ENCODE measurements at places on chromosomes 1 and 21. TPM values are rescaled to one million over a fixed set of nuclear protein-coding genes. Genes with fewer than 3 reads are reported as not detected.

DNA sequence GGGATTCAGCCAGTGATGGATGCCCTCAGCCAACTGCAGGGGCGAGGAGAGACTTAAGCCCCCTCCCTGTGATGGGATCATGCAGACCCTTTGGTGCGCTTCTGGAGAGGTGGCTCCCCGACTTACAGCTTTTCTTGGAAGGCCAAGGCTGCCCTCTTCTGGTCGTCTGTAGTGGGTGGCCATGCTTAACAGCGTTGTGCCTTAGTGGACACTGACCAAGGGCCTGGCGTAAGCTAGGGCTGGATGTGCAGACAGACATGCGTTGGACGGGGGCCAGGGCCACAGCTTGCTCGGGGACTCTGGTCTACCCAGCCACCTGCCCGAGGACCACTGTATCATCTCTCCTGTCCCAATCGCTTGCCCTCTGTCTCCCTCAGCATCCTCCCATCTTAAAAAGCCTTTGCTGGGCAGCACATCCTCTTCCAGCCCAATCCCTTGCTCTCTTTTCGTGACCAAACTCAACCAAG, 5.5 kb downstream of the AZIN2 start:
- H3K36me3 ChIP-seq: no peaks in the 10 kb centered on the region
- no peak overlapping the region for H3K4me3 ChIP-seq
- DNase-seq: peak; percentile 53
- peaks cover 16% of the 10 kb centered on the region for H3K27me3 ChIP-seq
- H3K27ac ChIP-seq: no peak overlapping the region

- DNase-seq: no peak
- peaks cover 1% of the 10 kb centered on the region for H3K36me3 ChIP-seq
- H3K4me1 ChIP-seq: no peaks in the 10 kb centered on the region
- no peaks in the 10 kb centered on the region for H3K27me3 ChIP-seq
These were observed 152.8 kb downstream of the PPP1R12B start for GRCh38 chr1:202501281-202501680.

- H3K4me3 ChIP-seq: no peak overlapping the region
- no peak overlapping the region for H3K27ac ChIP-seq
- DNase-seq: no peak
- H3K27me3 ChIP-seq: no peaks in the 10 kb centered on the region
These were observed 9.9 kb downstream of the DMAP1 start for GRCh38 chr1:44223187-44223610.

DNA sequence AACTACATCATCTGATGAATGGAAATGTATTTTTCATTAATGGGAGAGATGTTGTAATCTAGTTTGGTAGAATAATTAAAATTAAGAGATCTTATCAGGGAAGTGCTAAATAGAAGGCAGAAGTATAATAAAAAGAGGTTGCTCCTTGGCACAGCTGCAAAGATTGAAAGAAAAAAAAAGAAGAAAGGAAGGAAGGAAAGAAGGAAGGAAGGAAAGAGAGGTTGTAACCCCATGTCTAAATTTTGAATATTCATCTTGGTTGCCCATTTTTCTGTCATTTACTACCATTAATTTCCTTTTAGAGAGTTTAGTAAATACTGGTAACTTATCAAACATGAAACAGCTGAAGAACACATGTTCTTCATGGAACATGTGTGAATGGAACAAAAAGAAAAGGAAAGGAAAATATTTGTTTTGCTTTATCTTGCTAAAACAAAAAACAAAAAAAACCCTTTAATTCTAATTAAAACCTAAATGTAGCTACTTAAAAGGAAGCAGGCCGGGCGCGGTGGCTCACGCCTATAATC, 10.5 kb upstream of the MDM4 start:
- DNase-seq: no peak
- peaks cover 35% of the 10 kb centered on the region for H3K4me1 ChIP-seq
- peaks cover 2% of the 10 kb centered on the region for H3K27me3 ChIP-seq
- H3K36me3 ChIP-seq: peaks cover 4% of the 10 kb centered on the region
- H3K4me3 ChIP-seq: peak overlapping the region; percentile 87

GRCh38 chr21:32949701-32950100, 76.0 kb upstream of the OLIG2 start:
- DNase-seq: no peak
- H3K36me3 ChIP-seq: no peaks in the 10 kb centered on the region
- H3K27me3 ChIP-seq: peaks cover 34% of the 10 kb centered on the region
- no peak overlapping the region for H3K27ac ChIP-seq
- no peak overlapping the region for H3K4me3 ChIP-seq

GRCh38 chr21:36839123-36839522, 127.3 kb downstream of the HLCS start:
- H3K36me3 ChIP-seq: no peaks in the 10 kb centered on the region
- no peaks in the 10 kb centered on the region for H3K4me1 ChIP-seq
- DNase-seq: no peak
- no peak overlapping the region for H3K4me3 ChIP-seq
- no peak overlapping the region for H3K27ac ChIP-seq

GRCh38 chr1:186828611-186829454, at the start of gene PLA2G4A:
Gene PLA2G4A, plus strand, starts transcription at chr1:186828949. Its CDS starts 25,406 bp downstream, at chr1:186854355.
- DNase-seq: peak; percentile 8
- peaks cover 9% of the 10 kb centered on the region for H3K4me1 ChIP-seq
- H3K27me3 ChIP-seq: peaks cover 23% of the 10 kb centered on the region
- no peaks in the 10 kb centered on the region for H3K36me3 ChIP-seq
- peak within 1 kb of the TSS; percentile 69 for H3K4me3 ChIP-seq

KCNJ9 gene
- total RNA-seq: not detected

PLA2G2A gene
- total RNA-seq: not detected

IFFO2 gene
- total RNA-seq: 20.4 TPM

GNG4 gene
- 0.42 TPM for total RNA-seq

FAM151A gene
- total RNA-seq: not detected

EFNA1 gene
- not detected for total RNA-seq

LTN1 gene
- 27.4 TPM for total RNA-seq
